ENCODE measurements at places on chromosomes 11 and 22.

DNA sequence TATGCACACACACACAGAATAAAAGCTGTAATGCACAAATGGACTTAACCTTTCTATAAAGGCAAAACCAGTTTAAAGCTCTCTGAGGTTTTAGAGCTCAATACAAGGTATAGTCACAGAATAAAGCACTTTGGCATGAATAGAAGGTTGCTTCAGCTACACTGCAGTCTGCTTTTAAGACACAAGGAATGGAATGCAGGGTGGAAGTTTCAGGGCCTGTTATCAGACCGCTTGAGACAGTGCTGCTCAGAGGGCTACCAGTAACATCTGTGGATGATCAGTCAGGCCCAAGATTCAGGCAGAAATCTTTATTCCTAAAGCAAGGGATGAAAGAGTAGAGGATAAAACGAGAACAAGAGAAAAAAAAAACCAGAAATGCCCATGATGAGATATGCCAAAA is 46.7 kb downstream of the CD44 start:
- no peak for DNase-seq

GRCh38 chr11:9380773-9381172 is 3.7 kb upstream of the IPO7 start:
- DNase-seq = no peak

DNA sequence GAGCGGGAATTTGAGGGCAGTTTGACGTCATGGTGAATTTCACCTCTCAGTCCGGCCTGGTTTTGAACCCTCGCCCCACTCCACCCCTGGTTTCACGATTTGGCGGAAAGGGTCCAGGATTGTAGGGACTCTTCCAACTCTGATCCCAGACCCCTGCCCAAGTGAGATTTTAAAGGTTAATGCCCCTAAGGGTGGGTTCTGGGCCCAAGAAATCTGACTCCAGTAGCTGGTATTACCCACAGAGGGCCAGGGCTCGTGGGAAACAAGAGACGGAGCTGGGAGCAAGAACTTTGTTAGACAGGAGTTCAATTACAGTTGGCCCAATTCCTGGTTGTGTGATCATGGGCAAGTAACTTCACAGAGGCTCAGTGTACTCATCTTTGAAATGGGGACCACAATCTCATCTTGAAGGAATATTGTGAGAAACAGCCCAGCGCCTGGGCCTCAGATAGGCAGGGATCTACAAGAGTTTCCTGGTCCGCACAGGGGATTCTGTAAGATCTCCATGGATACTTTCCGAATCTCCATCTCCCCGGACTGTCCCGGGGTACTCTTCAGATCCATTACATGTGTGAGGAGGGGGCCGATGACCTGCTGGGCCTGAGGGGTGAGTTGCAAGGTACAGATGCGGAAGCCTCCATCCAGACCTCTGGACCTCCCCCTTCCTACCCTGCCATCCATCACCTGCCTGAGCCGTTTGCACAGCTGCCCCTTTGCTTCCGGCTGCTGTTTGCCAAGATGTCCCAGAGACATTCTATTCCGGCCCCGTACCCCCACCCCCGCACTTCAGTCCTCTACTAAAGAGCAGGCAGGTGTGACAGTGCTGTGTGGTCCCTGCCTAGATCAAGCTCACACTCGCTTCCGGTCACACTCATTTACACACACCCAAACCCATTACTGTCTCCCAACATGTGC is 687 bp upstream of the CALCA start:
- no peak for DNase-seq

GRCh38 chr11:3159296-3160190 is 5.6 kb downstream of the OSBPL5 start:
- no peak for DNase-seq

DNA sequence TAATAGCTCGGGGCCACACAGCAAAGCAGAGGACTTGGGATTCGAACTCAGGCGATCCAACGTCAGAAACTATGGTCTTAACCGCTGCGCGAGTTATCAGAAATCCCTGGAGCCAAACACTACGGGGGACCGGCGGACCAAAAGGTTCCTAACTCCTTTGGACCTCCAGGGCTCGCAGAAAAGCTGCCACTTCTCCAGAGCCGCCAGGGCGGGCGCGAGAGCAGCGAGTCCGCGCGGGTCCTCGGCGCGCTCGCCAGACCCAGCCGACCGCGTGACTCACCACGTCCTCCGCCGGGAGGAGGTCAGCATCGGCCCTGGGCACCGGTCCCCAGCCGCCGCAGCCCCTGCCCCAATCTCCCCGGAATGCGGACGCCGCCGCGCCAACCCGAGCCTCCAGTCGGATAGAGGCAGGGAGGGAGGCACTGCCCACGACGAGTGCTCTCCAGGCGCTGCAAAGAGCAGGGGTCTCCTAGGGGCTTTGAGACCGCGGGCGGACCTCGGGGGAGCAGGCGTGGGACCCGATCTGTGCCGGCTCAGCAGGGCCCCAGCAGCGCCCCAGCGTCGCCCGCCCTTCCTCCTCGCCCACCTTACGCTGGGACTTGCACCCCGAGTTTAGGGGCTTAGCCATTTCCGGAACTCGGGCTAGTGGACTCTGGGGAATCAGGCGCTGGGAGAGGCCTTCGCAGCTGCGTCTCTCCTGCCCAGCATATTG is 6.2 kb upstream of the ALX4 start:
- DNase-seq = no peak

GRCh38 chr22:42708417-42708816 is 12.3 kb downstream of the A4GALT start:
- DNase-seq = no peak

- DNase-seq = no peak
Measured at GRCh38 chr11:130906616-130907015, 9.7 kb downstream of the SNX19 start.

DNA sequence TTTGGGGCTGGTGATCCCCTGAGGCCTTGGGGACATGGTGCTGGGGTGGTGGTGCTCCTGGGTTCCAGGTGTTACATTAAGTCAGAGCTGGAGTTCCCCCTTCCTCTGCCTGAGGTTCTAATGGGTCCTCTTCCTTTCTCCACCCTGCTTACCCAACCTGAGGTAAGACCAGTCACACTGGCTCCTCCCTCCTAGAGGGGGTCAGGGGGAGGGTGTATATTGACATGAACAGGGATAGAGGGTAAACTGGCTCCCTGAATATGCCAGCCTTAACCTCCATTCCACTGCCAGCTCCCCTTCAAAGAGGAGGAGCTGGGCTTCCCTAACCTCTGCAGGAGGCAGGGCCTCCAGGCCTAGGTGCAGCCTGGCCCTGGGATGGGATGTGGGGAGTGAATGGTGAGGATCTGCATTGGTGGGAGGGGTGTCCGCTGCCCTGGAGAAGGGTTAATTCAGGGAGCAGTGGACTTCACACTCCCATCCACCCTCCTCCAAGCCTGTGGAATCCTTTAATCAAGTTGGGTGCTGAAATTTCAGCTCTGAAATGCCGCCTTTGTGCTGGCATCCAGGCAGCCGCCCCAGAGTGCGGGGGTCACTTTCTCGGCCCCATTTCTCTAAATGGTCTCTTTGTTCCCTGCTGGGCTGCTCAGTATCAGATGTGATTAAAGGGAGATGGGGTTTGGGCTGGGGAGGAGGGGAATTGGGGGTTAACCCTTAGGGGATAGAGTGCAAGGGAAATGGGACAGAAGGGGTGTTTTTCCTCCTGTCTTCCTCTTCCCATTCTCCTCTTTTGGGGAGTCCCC is 15.2 kb downstream of the POLR2F start:
- DNase-seq = no peak

- DNase-seq = no peak
Measured at GRCh38 chr11:92045301-92045700, 179.3 kb upstream of the FAT3 start.

GRCh38 chr22:23836281-23836680 is 2.5 kb downstream of the DERL3 start:
- no peak for DNase-seq

DNA sequence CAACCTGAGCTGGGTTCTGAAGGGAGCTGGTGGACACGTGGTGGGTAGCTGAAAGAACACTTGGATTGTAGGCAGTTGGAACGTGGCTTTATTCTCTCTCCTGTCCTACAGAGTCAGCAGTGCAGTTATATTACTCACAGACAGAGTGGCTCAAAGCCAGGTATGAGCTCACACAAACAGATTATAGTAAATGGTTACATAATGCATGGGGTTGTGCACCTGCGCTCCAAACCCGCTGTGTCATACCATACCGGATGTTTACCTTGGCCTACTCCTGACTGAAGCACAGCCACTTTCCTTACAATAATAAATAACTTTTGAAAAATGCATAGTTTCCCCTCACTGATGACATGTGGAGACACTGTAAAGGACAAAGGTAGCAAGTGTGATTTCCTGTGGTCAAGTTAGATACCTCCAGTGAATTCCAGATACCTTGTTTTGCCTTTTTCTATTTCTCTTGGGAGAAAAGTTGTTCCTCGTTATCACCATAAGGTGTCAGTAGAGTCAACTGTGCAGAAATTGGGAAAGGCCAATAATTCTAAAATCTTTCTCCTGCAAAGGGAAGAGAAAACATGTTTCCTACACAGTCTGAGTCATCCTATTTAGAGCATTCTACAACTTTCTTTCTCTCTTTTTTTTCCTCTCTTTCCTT is 13.5 kb downstream of the MS4A6A start:
- no peak for DNase-seq

DNA sequence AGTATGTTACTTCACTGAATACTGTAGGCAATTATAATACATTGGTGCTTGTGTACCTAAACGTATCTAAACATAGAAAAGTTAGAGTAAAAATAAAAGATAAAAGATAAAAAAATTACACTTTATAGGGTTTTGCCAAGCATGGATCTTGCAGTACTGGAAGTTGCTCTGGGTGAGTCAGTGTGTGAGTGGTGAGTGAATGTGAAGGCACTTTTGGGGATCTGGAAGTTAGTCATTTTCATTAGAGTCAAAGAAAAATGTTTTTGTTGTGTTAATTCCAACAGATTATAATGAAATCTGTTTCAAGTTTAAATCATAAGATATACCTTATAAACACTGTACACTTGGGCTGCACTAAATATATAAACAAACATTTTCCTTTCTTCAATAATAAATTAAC is 3.3 kb downstream of the SLC22A25 start:
- no peak for DNase-seq

- DNase-seq = no peak
Measured at GRCh38 chr11:56948991-56949515, 39.7 kb upstream of the OR5AK2 start.

DNA sequence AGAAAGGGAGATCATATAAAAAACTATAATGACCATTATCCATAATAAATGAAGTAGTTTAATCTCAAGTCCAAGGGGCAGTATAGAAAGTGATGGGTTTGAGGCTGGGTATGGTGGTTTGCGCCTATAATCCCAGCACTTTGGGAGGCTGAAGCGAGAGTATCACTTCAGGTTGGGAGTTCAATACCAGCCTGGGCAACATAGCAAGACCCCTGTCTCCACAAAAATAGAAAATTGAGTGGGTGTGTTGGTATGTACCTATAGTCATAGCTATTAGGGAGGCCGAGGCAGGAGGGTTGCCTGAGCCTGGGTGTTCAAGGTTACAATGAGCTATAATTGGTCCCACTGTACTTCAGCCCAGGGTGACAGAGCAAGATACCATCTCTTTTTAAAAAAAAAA is 23.9 kb downstream of the MED17 start:
- no peak for DNase-seq

GRCh38 chr11:71238941-71239340 is 13.4 kb downstream of the SHANK2 start:
- no peak for DNase-seq

- DNase-seq = no peak
Measured at GRCh38 chr11:87036756-87037449, 831 bp upstream of the TMEM135 start.

DNA sequence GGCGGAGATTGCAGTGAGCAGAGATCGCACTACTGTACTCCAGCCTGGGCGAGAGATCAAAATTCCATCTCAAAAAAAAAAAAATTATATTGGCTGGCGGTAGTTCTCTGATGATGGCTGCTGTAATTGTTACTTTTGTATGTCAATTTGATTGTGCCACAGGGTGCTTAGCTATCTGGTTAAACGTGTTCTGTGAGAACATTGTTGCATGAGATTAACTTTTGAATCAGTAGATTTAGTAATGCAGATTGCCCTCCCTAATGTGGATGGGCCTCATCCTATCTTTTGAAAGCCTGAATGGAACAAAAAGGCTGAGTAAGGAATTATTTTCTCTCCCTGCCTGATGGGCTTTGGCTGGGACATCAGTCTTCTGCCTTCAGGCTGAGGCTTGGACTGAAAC is 654.2 kb downstream of the OPCML start:
- DNase-seq = no peak

DNA sequence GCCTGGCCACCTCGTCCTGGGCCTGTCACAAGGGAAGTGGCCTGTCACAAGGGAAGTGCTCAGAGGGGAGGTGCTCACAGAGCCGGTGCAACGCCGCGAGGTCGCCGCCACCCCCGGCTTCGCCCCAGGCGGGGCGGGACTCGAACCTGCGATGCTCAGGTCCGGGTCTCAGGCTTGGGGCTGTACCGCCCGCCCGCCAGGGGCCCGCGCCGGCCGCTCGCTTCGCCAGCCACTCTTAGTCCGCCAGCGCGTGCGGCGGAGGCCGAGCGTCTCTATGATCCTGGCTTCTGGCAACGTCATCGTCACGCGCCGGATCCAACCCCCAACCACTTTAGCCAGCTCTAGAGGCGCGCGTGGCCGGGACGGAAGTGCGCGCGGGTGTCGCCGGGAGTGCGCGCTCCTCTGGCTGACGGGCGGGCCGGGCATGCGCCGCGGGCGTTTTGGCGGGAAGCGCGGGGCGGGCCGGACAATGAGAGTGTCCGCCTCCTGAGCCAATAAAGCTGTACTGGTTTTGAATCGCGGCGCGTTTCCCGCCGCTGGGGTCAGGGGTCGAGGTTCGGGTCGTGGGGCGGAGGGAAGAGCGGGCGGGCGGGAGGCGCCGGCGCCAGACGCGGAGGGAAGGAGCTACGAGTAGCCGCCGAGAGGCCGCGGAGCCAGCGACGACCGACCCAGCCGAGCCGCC is at the start of gene TRMT2A:
TRMT2A (minus strand) TSS at position 276 of the 682 bp plus-strand sequence. CDS start 320 bp downstream, outside the sequence.
- DNase-seq = peak; percentile 80

DNA sequence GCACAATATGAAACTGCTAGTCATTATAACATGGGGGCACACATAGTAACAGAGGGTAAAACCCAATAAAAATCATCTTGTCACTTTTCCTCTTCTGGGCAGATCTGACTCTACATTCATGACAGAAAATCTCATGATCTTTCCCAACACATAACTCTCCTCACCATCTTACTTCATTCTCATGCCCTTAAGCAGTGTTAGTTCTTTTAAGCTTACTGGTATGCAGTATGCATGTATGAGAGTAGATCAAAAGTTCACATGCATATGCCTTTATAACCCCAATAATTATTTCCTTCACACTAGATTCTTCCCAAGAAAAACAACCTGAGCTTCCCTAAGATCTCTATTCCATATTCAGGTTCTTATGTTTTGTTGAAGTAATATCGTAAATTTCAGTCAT is 5.1 kb upstream of the OR10A4 start:
- no peak for DNase-seq

- DNase-seq = no peak
Measured at GRCh38 chr11:66311470-66311964, 5.3 kb downstream of the CD248 start.

GRCh38 chr22:45468872-45469271 is 33.8 kb upstream of the FBLN1 start:
- no peak for DNase-seq

DNA sequence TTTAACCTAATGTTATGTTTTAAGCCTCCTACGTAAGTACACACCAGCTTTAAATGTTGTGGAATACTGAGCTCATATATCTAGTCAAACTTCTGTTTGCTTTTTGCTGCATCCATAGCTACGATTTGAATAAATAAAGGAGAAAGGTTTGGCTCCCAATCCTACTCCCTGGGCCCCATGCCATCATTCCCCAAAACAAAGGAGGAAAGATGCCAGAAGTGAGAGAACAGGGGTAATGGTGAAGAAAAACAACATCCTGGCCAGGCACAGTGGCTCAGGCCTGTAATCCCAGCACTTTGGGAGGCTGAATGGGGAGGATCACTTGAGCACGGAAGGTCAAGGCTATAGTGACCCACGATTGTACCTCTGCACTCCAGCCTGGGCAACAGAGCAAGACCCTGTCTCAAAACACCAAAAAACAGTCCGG is 26.5 kb downstream of the SCGB1A1 start:
- no peak for DNase-seq
